ENCODE measurements at places on chromosomes 3 and 15.

- DNase-seq = no peak
Measured at GRCh38 chr3:119790369-119790768, 8.5 kb downstream of the NR1I2 start.

- no peak for DNase-seq
Measured at GRCh38 chr15:41251411-41251810, 20.3 kb downstream of the CHP1 start.

- no peak for DNase-seq
Measured at GRCh38 chr3:141500397-141500796, 13.6 kb downstream of the RASA2 start.

GRCh38 chr15:53910852-53911251 lies 67.4 kb upstream of the UNC13C start:
- no peak for DNase-seq

DNA sequence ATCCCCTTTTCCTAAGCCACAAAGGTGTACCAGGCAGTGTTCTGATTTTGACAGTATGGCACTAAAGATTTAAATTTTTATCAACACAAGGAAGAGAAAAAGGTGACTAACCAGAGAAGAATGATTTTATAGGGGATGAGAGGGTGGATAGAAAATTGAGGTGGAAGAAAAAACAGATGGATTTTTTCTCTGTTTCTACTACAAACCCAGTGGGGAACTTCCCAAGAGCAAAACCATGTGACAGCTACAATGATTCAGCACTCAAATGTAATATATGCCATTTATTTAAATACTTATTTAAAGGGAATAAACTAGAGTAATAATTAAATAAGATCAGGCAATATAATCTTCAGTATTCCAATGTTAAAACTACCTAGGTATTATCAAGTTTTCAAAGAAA lies 11.1 kb downstream of the DCUN1D1 start:
- DNase-seq = no peak

DNA sequence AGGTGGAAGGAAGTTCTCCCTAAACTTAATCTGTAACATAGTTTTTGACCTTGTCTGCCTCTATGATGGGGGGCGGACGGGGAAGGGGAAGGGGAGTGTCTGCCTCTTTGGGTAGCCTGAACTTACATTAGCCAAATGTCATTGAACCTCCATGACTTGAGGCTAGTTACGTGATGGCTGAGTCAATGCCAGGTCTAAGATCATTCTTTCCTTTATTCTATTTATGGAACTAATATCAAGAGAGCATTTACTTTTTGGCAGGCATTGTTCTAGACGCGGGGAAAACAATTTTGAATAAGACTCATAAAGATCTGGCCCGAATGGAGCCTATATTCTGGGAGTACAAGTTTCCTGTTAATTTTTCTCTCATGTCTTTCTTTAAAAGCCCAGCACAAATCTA lies 340.7 kb upstream of the C2CD4B start:
- DNase-seq = no peak

DNA sequence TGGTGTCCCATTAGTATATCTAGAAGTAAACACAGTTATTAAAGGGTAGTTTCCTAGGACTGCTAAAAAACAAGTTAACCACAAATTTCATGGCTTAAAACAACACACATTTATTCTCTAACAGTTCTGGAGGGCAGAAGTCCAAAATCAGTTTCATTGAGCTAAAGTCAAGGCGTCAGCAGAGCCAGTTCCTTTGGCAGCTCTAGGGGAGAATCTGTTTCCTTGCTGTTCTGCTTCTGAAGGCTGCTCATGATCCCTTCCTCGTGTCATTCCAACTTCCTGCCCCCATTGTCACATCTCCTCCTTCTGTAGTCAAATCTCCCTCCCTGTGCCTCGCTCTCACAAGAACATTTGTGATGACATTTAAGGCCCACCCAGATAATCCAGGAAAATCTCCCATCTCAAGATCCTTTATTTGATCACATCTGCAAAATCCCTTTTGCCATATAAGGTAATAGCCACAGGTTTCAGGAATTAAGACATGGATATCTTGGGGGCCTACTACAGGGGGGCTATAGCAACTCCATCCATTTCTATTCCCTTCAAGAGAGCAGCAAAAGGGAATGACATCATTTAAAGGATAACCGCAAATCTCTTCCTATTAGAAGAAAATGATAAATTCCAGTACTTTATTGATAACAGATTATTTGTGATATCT lies 50.1 kb downstream of the GPR176 start:
- DNase-seq = no peak

DNA sequence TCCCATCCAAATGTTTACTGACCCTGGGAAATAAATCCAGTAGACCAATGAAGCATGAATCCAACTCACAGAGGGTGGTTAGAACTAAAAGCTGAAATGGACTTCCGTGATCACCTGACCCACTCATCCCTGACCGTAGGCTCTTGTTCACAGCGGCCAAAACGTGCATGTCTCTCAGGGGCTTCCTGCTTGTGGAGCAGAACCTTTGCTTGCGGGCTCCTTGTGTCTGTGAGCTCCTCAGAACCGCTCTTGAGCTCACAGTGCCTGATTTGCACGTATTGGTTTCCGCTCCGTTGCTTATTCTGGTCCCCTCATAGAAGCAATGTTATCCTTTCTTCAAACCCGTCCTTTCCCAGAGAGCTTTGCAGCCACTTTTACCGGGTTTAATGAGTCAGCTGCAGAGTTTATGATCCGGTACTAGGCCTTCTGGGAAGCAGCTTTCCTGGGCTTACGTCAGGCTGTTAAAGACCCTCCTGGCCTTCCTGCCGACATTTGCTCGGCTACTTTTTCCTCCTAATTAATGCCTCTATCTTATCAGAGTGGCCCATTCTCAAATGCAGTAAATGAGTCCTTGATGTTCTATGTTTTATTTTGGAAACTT lies 35.4 kb downstream of the LIPC start:
- DNase-seq = no peak

- DNase-seq = no peak
Measured at GRCh38 chr3:162992741-162993140, 1496.1 kb downstream of the OTOL1 start.

DNA sequence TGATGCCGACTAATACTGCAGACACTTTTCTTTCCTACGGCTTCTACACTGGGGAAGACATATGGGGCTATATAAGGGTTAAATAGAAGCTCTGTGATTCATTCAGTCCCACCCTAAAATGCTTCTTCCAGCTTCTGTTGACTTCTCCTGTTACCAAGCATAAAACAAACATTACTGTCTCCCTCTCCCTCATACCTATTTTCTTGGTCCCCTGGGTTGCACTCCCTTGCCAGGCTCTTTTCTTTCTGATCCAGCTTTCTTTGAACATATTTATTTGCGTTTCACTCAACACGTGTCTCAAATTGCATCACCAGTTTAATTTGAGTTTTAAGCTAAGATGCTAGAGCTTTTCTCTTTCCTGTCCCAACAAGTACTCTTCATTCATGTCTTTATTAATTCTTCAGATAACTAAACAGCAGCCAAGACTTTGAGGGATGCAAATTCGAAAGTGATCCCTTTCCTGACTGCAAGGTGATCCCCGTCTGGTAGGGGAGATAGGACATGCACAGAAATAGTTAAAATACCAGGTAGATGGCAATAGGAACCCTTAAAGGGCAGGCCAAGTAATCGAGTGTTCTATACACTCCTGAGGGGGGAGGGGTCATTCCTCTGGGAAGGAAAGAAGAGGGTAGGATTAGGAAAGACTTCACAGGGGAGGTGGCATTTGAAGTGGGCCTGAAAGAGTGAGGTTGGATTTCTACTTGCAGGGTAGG lies 198.6 kb upstream of the BCL6 start:
- no peak for DNase-seq

DNA sequence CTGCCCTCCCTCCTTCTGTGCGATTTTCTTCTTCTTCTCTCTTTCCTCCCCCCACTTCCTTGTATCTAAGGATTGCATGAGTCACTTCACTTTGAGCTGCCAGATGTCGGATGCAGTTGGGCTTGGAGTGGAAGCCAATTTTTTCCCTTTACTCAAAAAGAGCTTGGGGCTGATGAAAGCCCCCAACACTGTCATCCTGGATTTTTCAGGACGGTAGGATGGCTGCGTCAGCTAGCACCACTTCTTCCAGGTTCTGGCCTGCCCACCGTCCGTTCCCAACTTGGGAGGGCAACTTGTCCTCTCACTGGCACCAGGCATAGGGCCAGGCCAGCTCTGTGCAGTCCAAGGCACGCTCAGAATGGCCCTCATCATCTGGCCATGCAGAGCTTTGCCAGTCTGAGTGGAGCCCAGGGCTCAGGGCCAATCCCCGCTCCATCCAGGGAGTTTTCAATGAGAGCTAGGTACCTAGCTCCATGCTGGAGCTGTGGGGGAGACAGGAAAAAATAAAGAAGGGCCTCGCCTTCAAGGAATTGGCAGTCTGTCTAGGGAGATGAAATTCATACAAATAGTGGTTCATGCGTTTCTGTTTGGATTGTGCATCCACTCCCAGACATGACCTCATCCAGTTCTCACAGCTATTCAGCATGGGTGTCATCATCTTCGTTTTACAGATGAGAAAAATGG lies 47.7 kb upstream of the INSYN1 start:
- DNase-seq = peak; percentile 24

DNA sequence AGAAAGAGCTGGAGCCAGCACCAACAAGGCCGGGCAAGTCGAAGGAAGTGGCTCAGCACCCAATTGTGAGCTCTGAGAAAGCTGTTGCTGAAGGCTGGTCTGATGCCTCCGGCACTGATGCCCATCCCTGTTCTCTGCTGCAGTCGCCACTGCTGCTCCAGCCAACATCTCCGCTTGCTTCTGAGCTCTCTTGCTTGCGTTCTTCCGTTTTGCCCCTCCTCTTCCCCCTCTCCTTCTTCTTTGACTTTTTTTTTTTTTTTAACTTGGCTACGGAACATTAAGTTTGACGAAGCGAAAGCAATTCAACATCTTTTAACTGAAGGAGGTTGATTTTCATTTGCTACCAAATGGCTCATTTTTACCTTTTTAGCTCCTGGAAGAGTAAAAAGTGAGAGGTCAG lies 442.9 kb downstream of the MCTP2 start:
- no peak for DNase-seq
